ENCODE measurements at places on chromosomes 1 and 21.
A peak's percentile ranks its signal among the peaks of the same experiment; 100 is the strongest.

DNA sequence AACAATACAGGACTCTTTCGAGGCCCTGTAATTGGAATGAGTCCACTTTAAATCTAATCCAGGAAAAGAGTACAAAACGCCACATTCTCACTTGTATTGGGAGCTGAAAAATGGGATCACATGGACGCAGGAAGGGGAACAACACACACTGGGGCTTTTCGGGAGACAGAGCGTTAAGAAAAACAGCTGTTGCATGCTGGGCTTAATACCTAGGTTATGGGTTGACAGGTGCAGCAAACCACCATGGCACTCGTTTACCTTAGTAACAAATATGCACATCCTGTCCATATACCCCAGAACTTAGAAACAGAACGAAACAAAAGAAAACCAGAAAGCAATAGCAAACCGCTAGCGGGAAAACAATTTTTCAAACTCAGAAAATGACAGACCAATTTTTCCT, 1532.7 kb upstream of the TPTE start:
- no peak for DNase-seq

DNA sequence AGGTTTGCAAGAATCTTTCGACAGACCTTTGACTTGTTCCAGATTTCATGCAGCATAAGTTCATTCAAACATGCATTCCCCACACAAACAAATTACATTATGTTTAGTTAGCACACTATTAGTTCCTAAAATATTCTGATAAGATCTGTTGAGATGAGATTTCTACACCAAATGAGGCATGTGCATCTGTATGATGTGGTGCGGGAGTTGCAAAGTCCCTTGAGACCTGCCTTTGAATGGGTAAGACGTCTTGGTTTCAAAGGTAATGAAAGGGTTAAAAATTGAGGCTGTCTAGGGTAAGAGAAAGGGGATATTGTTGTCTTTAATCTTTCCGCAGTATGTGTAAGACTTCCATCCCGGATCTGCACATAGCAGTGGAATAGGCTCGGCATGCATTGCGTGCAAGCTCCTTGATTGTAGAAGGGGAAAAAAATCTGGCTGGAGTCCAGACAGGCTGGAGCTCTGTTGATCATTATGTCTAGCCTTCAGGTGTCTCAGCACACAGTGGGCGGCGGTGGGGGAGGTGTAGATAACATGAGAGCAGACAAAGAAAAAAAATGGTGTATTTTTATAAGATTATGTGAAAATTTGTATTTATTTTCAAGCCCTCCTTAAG, 296.6 kb downstream of the PTPRC start:
- peak; percentile 66 for DNase-seq

DNA sequence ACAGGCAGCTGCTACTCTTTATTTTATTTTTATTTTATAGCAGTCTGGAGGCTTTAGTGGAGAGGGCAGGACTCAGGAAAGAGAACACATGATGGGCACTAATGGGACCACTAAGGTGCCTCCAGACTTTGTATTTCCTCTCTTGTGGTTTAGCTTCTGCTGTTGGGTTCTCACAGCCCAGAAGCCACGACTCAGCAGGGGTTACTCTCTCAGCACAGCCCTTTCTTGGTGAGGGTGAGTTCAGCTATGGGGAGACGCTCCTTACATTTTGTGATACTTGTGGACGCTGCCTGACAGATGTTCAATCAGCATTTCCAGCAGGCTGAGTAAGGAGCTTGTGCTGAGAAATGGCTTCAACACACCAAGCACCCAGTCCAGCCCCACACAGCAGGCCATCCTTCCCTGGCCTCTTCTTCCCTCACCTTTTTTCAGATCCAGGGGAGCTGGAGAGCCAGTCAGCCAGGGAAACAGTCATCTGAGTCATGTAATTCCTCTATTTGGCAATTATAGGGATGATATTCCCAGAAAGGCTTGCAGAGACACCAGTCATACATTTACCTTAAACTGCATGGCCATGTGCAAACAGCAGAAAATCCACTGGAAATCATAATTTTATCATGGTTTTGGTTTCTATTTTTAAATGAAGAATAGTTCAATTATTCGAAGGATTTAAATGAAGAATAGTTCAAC, 53.2 kb upstream of the RAB3GAP2 start:
- no peak for DNase-seq

GRCh38 chr1:247100676-247101279, 3.4 kb downstream of the ZNF669 start:
- DNase-seq = no peak

GRCh38 chr1:203308328-203308922, 3.1 kb downstream of the BTG2 start:
- DNase-seq = peak; percentile 17

DNA sequence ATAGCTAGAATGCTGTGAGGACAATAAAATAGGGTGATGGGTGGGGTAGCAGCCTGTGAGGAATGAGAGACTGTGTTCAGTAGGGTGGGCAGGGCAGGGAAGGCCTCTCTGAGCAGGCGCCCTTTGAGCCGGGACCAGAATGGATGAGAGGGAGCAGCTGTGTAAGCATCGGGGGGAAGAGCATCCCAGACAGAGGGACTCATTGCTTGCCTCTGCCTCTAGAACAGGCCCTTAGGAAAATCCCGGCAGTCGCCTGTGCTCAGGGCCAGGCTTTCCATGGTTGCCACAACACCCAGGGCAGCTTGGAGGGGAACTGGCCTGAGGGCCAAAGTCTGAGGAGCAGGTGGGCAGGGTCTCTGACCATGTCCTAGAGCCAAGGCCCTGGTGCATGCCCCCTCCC, 774 bp downstream of the SLC2A7 start:
- DNase-seq = no peak

- no peak for DNase-seq
Observed at GRCh38 chr1:99227056-99227897, 37.0 kb upstream of the PLPPR4 start.

- no peak for DNase-seq
Observed at GRCh38 chr1:197761654-197762053, 13.6 kb downstream of the DENND1B start.

DNA sequence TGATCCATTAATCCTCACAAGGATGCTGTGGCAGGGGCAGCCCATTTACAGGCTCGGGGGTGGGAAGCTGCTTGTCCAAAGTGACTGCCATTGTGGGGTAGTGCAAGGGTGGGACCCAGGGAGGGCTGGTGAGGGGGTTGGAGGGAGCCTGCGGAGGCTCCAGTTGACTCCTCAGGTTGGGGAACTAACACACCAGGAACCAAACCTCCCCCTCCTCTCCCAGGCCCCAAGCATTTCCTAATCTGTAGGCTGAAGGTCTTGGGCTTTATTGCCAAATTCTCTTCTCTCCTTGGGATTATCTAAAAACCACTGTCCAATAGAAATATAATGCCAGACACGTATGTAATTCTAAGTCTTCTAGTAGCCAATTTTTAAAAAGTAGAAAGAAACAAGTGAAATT, 18.2 kb downstream of the IKBKE start:
- no peak for DNase-seq

GRCh38 chr1:186595969-186596368, 84.3 kb downstream of the PTGS2 start:
- no peak for DNase-seq

GRCh38 chr1:219463636-219464035, 149.3 kb downstream of the ZC3H11B start:
- no peak for DNase-seq

DNA sequence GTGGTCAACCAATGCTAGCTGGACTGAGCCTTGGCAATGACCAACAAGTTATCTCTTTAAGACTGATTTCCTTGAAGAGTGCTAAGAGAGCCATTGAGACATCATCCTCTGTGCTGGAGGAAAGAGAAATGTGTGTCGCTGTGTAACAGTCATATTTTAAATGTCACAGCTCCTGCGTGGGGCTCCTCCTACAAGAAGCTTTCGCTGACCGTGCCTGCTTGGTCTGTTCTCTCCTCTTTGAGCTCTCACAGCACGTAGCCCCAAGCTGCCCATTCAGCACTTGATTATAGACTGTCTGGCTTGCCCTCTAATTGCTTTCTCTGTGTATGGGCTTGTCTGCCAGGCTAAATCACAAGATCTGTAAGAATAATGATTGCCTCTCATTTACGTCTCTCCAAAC, 221.3 kb downstream of the FOXD2 start:
- peak; percentile 11 for DNase-seq

DNA sequence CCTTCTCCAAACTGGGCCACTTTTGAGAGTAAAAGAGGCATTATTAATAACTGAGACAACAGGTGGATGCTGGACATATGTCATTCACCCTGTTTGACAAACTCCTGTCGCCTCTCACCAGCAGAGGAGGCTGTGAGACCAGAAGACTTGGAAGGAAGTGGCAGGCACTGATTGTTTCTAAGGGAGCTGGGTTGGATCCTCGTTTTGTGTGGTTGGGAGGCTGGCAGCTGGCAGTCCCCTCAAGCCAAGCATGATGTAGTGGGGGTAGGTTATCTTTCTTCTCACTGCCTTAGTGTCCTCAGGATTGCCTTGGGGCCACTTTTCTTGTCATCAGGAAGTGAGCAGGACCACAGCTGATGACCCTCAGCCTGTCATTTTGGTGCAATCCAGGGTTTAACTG, 86.5 kb upstream of the KCNJ15 start:
- no peak for DNase-seq

- peak; percentile 76 for DNase-seq
Observed at GRCh38 chr1:203695116-203695515, 68.5 kb downstream of the ATP2B4 start.

- DNase-seq = no peak
Observed at GRCh38 chr1:94719926-94720793, 100.0 kb upstream of the SLC44A3 start.

- DNase-seq = no peak
Observed at GRCh38 chr1:205711105-205712048, 31.1 kb upstream of the SLC45A3 start.

DNA sequence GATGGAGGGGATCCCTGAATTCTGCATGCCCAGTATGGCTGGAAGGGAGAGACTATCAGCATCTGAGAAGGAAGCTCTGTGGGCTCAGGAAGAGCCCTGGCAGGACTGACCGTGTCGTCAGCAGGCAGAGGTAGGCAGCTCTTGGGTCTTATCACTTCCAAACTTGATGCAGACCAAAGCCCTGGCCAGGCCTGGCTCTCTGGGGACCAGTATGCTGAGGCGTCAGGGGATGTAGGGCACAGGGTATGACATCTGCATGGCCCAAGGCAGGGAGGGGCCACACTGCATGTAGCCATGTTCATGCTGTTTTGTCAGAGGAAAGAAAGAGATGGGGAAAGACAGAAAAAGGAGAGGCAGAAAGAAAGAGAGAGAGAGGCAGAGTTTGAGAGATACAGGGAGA, 6.3 kb downstream of the FGR start:
- DNase-seq = no peak

- no peak for DNase-seq
Observed at GRCh38 chr1:95650631-95651030, 416.6 kb downstream of the RWDD3 start.

DNA sequence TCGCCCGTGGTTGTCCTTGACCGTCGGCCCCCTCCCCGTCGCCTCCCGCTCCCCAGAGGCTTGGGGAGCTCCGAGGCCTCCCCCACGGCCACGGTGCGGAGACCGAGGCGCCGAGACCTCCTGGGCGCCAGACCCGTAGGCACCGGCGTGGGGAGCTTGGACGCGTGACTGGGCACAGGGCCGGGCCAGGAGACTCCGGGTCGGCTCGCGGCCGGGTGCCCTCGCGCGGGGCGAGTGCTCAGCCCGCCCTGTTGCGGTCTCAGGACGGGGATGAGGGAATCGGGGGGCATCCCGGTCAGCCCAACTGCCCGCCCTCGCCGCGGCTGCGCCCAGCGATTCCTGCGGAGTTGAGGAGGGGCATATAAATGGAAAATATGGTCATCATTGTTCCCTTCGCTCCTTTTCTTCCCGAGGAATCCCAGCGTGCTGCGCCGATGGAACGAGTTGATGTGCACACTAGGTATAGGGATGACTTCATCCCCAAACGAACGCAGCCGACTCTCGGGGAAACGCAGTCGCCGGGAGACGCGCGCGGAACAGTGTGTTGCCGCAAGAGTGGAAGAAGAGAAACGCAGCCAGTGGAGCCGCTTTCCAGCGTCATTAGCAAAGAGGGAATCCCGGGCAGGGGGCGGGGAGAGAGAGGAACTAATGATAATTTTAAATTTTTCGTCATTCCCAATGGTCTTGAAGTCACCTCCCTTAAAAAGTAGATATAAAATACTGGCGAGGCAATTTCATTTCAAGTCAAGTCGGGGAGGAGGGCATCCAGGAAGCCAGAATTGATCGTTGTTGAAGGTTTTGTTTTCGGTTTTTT, 747 bp upstream of the ENAH start:
- peak; percentile 90 for DNase-seq

GRCh38 chr1:229751610-229752009, 125.6 kb downstream of the URB2 start:
- no peak for DNase-seq

GRCh38 chr21:43603233-43603626, 56.1 kb downstream of the HSF2BP start:
- DNase-seq = no peak

GRCh38 chr1:150708595-150708994, 11.6 kb upstream of the GOLPH3L start:
- DNase-seq = no peak

- DNase-seq = no peak
Observed at GRCh38 chr1:226779561-226779960, 40.5 kb upstream of the ITPKB start.

DNA sequence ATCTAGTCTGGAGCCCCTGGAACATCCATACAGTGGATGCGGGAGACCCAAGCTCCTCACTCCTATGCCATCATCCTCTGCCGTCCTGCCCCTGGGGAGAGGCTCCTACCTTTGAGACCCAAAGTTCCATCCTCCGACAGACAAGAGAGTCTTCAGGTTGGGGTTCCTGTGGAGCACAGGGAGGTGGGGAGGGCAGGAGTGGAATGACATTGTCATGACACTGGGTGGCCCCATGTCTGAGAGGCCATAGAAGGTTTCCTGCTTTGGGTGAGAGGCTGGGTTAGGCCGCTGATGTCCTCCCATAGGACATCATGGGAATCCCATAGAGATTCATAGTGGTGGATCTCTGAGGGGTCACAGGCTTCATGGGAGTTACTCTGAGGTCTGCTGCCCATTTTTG, 2.0 kb downstream of the CHI3L1 start:
- peak; percentile 23 for DNase-seq

DNA sequence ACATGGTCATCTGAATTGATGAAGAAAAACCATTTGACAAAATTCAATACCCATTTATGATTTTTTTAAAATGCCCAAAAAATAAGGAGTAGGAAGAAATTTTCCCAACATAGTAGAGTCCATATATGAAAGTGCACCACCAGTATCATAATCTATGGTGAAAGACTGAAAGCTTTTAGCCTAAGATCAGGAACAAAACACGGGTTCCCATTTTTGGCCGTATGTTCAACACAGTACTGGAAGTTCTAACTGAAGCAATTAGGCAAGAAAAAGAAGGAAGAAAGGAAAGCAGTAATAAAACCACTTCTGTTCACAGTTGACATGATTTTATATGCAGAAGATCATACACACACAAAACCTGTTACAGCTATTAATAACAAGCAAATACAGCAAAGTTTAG, 227.8 kb upstream of the RAB4A start:
- DNase-seq = no peak

DNA sequence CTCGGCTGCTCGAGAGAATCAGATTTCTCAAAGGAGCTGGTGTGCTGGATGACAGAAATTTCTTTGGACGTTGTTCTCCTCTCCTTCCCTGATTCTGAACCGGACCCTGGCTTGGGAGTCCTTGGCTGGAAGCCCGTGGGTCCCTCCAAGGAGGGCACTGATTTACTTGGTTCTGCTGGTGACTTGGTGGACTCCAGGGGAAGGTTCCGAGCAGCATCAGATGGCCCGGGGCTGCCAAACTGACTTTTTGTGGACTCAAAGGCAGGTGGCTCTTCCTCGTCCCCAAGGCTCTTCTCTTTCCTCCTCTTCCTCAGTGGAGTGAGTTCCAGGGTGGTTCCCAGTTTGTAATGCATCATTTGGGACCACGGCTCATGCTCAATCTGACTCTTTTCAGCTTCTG, 97.9 kb upstream of the EDN2 start:
- DNase-seq = no peak

GRCh38 chr1:97114842-97115241, 393.3 kb downstream of the PTBP2 start:
- DNase-seq = no peak

Data from tibial artery (tissue), 4 donors.